ENCODE measurements at places on chromosomes 11 and 22.

DNA sequence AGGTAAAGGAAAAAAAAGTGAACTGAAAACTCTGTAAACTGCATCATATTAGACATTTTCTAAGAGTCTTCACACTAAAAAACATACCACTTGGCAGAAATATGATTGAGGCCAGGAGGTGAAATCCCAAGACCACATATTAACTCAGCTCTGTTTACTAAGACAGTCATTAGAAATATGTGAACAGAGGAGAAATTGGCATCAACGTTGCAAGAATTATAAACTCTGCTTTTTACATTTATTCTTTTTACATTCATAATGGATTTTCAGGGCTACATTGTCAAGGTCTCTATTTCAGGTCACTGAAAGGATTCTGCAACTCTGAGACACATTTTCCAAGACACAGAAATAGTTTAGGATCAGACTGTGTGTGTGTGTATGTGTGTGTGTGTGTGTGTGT, 1364.0 kb downstream of the LRRC4C start:
- no peak for DNase-seq

- no peak for DNase-seq
Observed at GRCh38 chr22:32882360-32882755, 80.9 kb downstream of the TIMP3 start.

DNA sequence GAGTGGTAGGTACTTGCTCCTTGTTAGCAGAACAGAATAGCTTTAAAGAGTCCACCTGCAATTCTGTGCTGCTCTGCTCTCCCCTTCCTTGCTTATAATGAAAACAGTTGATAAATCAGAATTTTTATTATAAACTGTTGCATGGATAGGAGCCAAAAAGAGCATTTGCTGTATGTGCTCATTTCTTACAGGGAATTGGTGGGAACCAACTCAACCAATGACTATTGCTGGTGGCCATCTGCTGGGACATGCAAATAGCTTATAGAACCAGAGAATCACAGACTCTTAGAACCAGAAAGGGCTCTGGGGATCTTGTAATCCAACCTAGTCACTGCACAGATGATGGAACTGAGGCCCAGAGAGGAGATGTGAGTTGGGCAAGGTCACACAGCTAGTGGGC, 43.1 kb upstream of the NECTIN1 start:
- DNase-seq: no peak

DNA sequence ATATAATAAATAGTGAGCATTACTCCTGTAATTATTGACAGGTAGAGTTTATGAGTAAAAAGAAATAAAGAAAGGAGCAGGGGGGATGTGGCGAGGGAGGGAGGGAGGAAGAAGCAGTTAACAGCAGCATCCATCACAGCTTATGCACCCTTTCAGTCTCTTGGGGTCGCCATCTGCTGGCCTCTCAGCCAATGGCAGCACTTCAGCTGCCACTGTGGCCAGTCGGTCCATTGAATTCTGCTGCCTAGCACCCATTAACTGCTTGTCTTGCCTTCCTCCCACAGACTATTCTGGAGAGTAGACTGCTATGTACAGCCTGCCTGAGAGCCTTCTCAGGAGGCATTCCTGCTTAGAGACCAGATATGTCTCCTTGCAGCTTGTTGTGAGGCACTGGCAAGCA, 388.3 kb downstream of the TENM4 start:
- DNase-seq: no peak

- DNase-seq: no peak
Observed at GRCh38 chr22:32255217-32255616, at the start of gene SLC5A4. SLC5A4 (minus strand) TSS chr22:32255347; CDS start chr22:32255329, 18 bp downstream.

GRCh38 chr22:40433416-40434090, 63.2 kb downstream of the SGSM3 start:
- DNase-seq: no peak

DNA sequence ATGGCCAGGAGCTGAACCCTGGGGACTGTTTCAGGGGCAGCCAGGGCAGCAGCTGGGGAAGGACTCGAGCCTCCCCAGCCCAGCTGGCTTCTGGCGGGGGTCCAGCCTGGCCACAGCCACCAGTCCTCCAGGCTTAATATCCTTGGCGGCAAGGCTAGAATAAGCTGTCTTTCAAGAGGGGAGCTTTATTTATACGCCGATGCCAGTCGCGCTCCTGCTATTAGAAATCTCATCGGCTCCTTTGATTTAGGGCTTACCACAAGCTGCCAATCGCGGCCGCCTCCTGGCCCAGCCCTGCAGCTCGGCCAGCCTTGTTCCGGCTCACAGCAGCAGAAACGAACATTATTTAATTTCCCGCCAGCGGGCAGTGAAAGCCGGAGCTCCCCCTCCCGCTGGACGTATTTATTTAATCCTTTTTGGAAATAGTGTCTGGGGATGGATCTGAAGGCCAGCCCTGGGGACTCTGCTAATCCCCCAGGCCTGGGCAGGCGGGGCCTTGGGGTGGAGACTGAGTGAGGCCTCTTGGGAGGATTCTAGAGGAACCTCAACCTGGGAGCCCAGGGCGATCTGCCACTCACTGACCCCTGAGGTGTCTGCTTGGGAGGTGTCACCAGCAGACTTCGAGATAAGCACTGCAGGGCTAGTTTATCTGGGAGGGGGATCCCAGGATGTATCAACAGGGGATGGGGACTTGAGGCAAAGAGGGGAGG, 363.1 kb downstream of the MN1 start:
- DNase-seq: no peak

DNA sequence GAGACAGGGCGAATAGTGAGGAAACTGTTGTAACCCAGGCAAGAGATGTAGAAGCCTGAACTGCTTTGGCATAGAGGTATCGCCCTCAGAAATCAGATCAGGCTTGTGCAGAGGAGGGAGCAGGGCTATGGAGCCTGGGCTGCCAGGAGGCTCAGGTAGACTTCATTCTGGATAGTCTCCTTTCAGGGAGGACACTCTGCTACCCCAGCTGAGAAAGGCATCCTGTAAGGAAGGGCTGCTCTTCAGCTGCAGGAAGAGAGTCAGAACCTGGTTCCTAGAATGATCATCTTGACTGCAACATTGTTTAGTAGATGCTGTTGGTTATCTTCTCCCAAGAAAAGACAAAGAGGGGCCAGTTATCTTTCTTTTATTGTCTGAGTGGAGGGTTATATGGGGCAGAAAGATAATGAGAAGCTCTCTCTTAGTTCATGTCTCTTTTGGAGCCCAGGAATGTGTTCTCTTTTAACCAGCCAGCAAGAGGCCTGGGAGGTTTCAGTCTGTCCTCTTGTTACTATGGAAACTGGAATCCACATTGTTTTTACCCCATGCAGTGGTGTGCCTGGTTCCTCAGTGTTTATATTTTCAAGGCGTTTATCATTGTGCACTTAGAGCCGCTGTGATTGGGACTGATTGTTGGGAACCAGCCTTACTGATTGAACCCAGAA, 95.7 kb downstream of the STIM1 start:
- no peak for DNase-seq

DNA sequence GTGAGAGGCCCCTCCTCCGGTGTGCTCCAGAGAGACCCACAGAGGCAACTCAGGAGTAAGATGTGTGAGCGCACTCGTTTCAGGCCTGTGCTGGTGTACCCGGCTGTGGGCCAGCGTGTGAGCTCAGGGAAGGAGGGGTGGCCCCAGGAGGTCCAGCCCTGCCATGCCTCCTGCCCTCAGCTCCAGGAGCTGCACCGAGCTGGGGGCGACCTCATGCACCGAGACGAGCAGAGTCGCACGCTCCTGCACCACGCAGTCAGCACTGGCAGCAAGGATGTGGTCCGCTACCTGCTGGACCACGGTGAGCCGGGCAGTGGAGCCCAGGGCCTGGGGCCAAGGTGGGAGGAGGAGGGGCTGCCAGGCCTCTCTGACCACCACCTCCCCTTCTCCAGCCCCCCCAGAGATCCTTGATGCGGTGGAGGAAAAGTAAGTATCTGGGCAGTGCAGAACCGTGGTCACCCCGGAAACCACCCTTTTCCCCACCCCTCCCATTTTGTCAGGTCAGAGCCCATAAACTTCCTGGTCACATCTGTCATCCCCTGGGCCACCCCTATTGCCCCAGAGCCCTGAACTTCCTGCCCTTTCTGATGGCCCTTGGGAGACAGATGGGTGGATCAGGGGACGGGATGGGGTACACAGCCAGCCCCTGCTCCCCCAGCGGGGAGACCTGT, 2.5 kb upstream of the MDK start:
- DNase-seq: no peak

DNA sequence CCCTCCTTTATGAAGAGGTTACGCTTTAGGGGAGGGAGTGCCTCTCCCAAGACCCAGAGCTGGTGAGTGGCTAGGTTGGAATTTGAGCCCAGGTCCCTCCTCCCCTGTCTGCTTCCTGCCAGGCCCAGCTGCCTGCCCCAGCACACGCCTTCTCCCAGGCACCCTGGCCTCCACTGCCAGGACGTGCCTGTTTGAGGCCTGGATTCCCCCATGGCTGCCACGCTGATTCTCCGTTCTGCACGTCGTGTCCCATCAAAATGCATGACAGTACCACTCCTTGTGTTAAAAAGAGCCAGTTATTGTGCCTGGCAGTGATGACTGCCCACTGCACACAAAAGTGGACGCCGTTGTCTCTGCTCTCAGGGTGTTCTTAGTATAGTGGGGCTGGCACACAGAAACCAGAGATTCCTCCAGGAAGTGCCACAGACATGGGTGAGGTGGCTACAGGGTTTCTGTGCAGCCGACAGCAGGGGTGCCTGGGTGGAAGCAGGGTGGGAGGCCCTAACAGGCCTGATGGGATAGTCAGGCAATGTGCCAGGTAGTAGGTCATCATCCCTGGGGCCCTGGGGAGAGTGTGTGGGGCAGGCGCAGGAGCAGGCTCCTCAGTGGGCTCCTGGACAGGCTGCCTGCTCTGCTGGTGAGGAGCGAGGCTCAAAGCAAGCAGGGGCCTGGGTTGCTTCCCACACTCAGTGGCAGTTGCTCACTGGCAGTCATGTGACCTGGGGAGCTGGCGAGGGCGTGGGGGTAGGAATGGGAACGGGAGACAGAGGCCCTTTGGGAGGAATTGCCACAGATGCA, 24.2 kb downstream of the MED15 start:
- DNase-seq: no peak

- no peak for DNase-seq
Observed at GRCh38 chr22:36478966-36479365, 2.5 kb downstream of the TXN2 start.

DNA sequence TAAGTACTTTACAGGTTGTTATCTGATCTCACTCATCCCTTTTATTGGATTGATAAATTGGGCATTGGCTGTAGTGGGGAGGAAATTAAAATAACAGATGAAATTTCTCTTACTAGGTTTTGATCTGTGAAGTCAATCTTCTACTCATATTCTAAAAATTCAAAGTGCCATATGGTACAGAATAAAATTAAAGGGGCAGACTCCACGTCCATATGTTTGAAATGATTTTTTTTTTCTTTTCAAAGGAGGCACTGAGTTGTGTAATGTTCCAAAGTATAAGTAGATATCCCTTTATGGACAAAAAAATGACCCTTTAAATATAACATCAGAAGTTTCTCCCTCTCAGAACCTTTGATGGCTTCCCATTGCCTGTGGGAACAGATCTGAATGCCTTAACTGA, 207.4 kb downstream of the DBX1 start:
- no peak for DNase-seq

GRCh38 chr22:17085277-17086181, 729 bp downstream of the IL17RA start:
- DNase-seq: no peak

DNA sequence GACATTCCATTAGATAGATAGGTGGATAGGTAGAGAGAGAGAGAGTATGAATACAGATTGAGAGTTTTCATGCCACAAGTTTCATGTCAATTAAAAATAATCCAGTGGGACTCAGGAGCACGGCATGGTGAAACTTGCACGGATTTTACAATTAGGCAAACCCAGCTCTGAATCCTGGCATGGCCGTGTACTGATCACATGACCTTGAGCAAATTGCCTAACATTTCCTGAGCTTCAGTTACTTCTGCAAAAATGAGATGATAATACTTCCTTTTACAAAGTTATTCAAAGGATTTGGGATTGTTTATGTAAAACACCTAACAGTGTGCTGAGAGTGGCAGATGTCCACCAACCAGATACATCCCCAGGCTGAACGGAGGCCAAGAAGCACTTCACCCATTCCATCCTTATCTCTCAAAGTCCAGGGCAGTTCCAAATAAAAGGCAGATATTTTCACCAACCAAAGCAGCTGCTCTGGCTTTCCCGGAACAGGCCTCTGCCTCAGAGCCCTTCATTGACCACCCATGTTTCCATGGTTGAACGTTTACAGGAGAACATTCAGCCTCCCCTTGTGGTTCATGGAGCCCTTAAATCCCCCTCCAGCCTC, 17.9 kb downstream of the APLNR start:
- no peak for DNase-seq

DNA sequence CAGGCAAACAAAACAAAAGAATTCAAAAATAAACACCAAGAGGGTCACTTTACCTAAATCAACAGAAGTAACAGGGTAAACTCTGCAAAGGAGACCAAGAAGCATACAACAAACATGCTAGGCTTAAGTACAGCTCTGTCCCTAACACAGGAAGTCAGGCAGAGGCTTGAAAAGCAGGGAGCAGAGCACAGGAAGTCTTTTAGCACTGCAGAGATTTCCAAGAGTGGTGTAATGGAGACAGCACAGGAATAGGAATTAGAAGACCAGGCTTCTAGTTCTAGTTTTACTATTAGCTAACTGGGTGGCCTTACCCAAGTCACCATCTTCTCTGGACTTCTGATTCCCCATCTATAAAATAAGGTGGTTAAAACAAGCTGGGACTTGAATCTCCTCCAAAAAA, 1.9 kb downstream of the RBFOX2 start:
- DNase-seq: no peak

All from stimulated activated naive B cell treated with anti-CD40 and anti-IgM and Interleukin-4, amounts not matched to agents 10 μg/mL and 1 μg/mL and 100 μg/mL, for 72 hours (primary cell).